ENCODE measurements at places on chromosomes 2 and 18.

GRCh38 chr2:33706410-33706809, 107.3 kb upstream of the FAM98A start:
- DNase-seq: no peak

- no peak for DNase-seq
These were observed at the start of gene NMUR1 for GRCh38 chr2:231530099-231531011. Gene NMUR1 (minus strand): TSS chr2:231530445. CDS start chr2:231530361, 84 bp downstream.

- DNase-seq: no peak
These were observed 171.3 kb downstream of the TWIST2 start for GRCh38 chr2:239019183-239019581.

GRCh38 chr2:66173645-66174044, 261.3 kb upstream of the MEIS1 start:
- no peak for DNase-seq

DNA sequence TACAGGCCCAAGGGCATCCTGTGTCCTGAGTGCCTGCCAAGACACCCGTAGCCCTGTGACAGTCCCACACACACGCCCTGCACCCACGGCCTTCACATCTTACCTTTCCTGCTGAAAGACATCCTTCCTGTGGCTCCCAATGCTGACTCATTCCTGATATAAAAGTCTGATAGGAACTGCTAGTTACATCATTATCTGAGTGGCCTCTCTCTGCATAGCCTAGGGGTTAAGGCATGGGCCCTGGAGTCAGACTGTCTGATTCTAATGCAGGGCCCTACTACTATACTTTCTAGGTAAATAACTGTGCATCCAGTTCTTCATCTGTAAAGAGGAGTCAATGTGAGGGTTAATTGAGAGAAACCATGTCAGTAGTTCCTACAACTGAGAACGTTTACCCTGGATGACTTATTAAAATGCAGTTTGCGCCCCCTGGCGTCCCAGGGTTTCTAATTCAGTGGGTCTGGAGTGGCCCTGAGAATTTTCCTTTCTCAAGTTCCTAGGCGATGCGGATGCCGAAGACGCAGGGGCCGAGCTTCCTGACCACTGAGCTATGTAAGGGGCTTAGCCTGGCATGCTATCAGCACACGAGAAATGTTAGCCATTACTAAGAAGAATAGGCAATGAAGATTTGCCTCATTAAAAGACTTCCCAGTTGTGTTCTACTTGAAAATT, 6.0 kb upstream of the GPR45 start:
- DNase-seq: peak; percentile 97

DNA sequence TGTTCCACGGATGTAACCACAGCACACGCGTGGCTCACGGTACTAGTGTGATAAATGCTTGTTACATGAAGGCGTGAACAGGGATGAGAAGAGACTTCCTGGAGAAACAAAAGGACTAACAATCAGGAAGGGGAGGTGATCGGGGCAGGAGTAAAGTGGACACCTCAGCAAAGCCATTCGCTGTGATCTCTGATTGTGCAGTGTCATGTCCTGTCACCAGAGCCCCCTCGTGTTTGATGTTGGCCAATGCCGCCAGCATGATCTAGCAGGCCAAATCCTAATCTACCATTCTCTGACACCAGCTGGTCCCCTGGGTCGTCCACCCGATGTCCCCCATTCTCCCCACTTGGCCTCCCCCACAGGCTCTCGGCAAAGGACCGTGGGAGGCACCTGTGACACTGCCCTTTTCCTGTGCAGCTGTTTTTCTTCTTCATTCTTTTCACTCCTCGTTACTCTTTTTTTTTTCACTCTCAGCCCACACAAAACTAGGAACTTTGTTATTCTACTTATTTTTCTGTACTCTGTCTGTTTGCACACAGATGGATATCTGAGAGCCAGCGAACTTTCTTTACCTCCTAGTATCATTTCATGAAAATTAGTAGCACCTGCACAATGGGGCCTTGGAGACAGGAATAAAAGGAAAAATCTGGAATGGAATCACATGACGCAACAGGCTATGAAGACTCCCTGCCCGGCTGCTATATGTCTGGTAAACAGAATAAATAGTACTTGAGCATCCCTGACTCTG, 146.8 kb downstream of the TGIF1 start:
- peak; percentile 89 for DNase-seq

- DNase-seq: no peak
These were observed 129.6 kb downstream of the PPP1R1C start for GRCh38 chr2:182115258-182115657.

DNA sequence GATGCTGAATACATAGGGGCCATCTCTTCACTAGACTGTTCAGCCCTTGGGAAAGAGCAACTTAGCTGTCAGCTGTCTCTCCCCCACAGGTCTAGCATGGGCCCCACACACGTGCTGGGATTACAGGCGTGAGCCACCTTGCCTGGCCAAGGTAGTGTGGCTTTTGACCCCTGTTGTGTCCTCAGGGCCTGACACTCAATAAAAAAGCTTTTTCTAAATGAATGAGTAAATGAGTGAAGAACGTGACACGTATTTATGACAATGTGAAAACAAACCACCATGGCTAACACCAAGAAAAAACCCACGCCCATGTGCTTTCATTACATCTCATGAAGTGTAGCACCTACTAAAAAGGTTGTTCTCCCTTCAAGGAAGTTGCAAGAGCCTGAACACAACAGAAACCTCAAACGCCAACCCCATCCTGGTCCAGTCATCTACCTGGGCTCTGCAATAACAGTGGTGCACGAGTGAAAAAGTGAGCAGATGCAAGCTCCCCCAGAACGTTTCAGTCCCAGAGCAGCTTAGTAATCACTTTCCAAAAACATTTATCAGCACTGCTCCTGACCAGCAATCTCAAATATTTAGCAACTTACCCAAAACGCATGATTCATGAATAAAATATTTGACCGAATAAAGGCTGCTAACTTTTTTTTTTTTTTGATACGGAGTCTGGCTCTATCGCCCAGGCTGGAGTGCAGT, 3.4 kb downstream of the WDFY1 start:
- DNase-seq: no peak

GRCh38 chr2:233354500-233354924, 218 bp downstream of the DGKD start:
- no peak for DNase-seq

DNA sequence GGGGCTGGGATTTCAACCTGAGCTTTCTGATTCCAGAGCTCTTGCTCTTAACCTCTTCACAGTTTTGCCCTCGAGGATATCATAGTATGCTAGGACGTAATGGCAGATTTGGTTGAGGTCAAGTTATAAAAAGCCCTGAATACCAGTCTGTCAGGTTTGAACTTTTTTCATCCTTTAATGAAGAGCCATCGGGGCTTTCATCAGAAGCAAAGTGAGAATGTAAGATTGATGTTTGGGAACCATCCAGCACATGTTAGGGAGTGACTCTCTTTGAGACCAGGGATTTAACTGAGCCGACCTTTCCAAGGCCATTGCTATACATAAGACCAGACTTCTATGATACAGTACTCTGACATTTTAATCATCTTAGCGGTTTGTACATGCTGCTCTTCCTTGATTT, 142.5 kb downstream of the TTC27 start:
- DNase-seq: no peak

DNA sequence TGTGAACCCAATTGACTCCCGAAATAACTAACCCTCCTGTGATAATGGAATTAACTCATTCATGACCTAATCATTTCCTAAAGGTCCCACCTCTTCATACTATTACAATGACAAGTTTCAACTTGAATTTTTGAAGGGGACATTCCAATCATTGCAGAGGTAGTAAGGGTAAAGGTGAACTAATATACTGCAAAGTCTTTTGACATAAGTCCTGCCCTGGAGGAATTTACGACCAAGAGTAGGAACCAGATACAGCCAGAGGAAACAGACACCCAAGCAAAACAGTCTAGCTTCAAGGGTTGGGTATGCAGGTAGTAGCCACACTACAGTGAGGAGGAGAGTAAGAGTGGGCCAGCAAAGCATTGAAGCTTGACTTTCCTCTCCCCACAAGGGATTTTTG, 1.2 kb upstream of the SRBD1 start:
- DNase-seq: no peak

DNA sequence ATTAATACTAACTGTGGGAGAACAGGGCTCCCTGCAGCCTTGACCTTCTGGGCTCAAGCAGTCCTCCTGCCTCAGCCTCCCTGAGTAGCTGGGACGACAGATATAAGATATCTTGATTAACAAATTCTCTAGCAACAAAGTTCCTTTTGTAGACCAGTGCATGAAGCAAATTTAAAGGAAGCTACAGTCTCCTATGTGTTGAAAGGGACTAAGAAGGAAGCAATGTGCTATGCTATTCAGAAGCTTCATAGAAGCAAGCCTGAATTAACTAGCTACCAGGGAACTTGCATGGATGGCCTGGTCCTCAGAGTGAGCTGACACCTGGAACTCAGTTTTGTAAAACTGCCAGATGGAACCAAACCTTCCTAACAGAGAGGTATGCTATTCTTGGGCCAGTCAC, 33.2 kb downstream of the RAPH1 start:
- no peak for DNase-seq

- peak; percentile 9 for DNase-seq
These were observed 16.7 kb downstream of the LHCGR start for GRCh38 chr2:48738806-48739205.

- DNase-seq: no peak
These were observed 101.0 kb downstream of the ALPK2 start for GRCh38 chr18:58527952-58528287.

DNA sequence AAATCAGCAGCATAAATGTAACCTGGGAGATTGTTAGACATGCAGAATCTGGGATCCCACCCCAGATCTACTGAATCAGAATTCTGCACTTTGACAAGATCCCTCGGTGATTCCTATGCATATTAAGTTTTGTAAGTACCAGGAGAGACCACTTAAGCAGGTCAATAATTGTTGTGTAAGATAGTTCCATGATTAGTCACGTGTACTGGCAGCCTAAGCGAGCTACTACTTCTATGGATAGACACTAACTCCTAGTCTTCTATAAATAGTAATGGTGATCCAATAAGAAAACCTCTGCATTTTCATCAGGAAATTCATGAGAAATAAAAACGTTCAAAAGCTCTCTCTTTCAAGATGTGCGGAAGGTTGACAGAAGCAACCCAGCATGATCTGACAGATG, 988.2 kb upstream of the CHAC2 start:
- no peak for DNase-seq

DNA sequence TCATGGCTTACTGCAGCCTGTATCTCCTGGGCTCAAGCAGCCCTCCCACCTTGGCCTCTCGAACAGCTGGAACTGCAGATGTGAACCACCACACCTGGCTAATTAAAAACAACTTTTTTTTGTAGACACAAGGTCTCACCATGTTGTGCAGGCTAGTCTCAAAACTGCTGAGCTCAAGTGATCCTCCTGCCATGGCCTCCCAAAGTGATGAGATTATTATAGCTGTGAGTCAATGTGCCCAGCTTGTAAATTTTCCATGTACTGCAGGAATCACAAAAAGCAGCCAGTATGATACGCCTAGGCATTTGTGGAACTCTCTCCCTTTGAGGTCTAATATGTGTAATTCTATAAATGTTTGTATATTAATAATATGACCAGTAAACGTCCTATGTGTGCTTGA, 59.9 kb downstream of the MSH6 start:
- DNase-seq: no peak

DNA sequence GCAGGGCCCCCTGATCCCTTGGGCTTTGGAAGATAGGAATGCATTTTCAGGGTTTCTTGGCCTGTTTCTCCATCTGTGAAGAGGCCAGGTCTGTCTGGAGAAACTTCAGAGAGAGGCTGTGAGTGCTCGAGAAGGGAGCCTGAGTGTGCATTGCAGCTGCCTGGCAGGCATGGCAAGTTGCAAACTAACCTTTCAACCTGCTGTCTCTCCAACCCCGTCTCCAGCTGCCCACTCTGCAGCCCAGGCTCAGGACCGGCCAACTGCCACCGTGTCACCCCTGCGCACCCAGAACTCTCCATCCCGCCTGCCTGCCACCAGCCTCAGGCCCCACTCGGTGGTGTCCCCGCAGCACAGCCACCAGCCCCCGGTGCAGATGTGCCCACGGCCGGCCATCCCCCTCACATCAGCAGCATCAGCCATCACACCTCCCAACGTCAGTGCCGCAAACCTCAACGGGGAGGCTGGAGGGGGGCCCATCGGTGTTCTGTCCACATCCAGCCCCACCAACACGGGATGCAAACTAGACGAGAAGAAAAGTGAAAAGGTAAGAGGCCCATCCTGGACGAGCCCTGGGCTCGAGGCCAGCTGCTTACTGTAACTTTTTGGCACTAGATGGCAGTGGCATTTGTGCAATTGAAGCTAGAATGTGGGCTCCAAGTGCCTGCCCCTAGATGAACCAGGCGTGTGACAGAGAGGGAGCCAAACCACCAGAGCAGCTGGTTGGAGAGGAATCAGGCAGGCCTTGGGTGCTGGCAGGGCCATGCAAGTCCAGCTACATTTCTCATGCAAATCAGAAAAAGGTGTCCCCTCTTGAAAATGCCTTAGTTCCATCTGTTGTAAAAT, 164.6 kb downstream of the SEPTIN10 start:
- DNase-seq: peak; percentile 41

GRCh38 chr2:158191076-158191895, 89.6 kb downstream of the UPP2 start:
- DNase-seq: peak; percentile 43

DNA sequence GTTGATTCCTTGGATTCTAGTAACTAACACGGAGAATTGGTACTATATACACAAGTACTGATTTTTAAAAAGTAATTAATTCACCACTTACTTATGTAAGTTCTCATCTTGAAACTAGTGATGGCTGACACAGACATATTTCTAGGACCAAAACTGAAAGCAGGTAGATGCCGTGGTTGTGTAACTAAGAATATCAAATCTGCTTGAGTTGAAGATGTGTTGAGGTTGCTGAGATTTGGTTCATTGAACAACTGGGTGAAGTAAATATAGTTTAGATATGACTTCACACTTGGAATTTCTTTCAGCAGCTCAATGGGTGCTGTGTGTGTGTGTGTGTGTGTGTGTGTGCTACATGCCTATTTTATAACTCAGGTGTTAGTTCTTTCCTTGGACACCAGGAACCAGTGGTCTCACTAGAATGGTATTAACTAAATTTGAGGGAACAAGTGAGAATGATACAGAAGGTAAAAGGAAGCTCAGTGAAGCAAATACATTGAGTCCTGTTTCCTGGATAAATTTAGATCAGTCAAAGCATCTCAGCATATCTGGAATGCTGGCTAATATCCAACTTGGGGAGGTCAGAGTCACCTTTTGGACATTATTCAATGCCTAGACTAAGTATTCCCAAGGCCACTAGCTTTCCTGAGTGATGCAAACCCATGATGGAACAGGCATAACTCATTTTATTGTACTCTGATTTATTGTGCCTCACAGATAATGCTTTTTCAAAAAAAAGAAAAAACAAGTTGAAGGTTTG, 110.7 kb upstream of the ZEB2 start:
- DNase-seq: no peak

- DNase-seq: peak; percentile 14
These were observed 52.1 kb downstream of the CYRIA start for GRCh38 chr2:16613539-16614011.

All from HT-29 (cell line).